ENCODE measurements at places on chromosomes 7 and 10.

- DNase-seq = no peak
Measured at GRCh38 chr7:28815928-28816373, 142.2 kb downstream of the TRIL start.

DNA sequence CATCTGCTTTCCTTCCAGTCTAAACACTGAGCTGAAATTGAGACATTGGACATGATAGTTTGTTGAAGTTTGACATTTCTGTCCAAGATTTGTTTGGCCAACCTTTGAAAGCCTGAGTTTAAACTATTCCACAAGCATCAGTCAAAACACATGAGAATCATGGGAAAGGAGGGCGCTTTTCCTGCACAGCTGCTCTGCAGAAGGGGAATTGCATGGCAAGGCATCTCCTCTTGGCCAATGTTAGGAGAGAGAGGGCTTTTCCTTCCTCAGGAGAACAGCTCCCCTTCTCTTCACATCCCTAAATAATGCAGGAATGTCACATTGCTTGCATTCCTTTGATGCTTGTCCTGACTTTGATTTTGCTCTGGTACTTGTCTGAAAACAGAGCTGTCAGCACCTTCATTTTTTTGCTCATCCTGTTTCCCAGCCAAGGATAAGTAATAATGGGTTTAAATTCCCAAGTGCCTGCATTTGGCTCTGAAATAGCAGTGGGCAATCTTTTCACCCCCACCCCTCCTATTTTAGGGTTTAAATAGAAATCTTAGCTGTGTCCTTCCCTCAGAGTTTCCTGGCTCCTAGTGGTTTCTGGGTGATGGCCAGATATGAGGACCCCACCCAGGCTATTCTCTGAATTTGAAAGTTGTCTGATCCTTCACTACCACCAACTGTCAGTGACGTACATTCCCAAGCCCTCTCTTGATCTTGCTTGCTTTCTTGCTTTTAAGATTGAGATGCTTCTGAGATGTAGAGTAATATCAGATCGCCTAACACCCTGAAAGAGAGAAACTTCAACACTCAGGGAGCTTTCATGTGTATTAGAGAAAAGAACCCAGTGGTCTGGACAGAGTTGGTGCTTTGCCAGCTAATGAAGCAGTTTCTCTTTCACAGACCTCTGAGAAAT, 75.2 kb upstream of the NPVF start:
- DNase-seq = no peak

DNA sequence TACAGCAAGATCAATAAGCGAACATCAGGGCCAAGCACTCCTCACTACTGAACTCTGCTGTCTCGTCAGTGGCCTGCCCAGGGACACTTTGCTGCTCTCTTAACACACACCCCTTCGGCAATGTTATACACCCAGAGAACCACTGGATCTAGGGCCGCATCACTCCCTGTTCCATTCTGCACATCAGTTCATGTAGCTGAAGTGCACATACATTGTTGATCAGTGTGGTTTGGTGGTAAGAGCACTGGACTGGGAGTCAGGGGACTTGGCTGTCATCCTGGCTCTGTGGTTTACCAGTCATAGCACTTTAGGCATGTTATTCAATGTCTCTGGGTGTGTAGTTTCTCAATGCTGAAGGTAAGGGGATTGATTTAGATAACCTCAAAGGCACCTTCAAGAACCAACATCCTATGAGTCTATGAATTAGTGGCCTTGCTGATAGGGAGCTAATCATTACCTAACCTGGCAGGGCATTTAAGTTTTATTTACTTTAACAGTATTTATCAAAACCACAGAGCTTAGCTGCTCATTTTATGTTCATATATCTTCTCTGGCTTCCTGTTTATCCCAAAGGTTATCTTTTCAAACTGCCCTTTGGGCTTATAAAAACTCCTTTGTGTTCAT, 24.8 kb downstream of the DUSP5 start:
- DNase-seq = no peak

- no peak for DNase-seq
Measured at GRCh38 chr10:132192076-132192975, 5.6 kb downstream of the DPYSL4 start.
